Activated CD8-positive, alpha-beta memory T cell treated with anti-CD3 and anti-CD28 coated beads, Interleukin-2, amount 10 ng/mL, durations not matched to agents 7 days and 5 days (primary cell): ENCODE measurements at places on chromosomes 16 and 17. TPM values are rescaled to one million over a fixed set of nuclear protein-coding genes. Genes with fewer than 3 reads are reported as not detected.

Gene CTRB1
- total RNA-seq: not detected

Gene GJD3
- not detected for total RNA-seq

Gene PIK3R5
- 51.2 TPM for total RNA-seq

Gene CACNG3
- not detected for total RNA-seq

Gene TMEM114
- not detected for total RNA-seq

Gene SLC13A2
- not detected for total RNA-seq

Gene PRRT2
- total RNA-seq: 0.85 TPM

DNA sequence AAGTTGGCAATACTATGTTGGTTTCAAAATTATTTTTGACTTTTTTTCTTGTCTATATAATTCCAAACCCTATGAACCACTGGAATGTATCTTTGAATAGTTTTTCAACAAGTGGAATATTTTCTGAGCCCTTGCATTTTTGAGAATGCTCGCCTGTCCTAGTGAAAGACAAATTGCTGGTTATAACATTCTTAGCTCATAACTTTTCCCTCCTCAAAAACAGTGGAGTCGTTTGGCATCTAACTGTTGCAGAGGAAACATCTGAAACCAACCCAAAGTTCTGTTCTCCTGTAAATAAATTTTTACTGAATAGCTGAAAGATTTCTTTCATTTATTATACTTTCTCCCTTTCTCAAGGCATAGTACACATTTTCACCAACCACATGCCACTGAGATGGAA is 11.3 kb upstream of the COX10 start:
- H3K4me1 ChIP-seq: peaks cover 8% of the 10 kb centered on the region
- no peaks in the 10 kb centered on the region for H3K27me3 ChIP-seq

DNA sequence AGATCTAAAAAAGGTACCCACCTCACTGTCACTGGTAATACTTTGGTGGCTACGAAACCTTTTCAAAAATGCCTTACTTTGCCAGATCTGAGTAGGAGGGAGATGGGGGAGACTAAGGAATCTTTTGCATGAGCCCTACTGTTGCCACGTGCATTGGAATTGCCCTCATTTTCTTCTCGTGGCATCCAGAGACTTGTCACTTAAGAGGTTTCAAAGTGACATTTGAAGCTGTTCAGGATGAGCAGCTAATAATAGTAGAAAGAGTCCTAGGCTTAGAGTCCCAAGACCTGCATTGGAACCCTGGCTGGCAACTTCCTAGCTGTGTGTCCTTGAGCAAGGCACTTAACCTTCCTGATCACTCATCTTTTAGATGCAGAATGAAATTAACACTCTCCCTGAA is 43.5 kb downstream of the GPRC5B start:
- peaks cover 5% of the 10 kb centered on the region for H3K27me3 ChIP-seq
- DNase-seq: no peak
- no peak overlapping the region for H3K4me3 ChIP-seq
- H3K4me1 ChIP-seq: no peaks in the 10 kb centered on the region

DNA sequence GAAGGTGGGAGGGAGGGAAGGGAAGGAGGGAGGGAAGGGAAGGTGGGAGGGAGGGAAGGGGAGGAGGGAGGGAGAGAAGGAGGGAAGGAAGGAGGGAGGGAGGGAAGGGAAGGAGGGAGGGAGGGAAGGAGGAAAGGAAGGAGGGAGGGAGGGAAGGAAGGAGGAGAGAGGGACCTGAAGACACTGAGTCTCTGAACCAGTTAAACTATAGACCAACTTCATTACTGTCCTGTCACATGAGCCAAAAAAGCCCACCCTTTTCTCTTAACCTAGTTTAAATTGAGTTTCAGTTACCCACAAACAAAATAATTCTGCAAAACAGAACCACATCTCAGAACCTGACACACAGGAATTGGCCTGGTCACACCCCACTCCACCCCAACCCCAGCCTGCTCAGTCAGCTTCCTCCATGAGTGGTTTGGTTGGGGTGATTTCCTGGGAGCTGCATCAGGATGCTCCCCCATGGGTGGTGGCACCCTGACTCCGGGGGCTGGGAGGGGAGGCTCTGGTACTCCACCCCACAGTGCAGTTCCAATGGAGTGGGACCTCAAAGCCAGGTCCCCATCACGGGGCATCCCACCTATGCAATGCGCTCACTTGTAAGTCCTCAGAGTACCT is 4.7 kb upstream of the PRR29 start:
- no peak overlapping the region for H3K4me3 ChIP-seq
- H3K27ac ChIP-seq: peak overlapping the region; percentile 66

DNA sequence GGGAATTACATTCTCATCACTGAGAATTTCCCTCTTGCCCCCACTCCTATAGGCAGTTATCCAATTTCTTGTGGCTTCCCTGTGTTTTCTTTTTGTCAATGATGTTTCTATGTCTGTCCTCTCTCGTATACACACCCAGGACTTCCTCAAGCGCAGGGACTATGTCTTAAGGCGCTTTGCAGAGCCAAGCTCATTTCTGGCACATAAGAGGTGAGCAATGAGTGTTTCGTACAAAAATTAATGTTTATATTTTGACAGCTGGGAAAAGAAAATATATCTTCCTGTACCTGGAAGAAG is 947 bp downstream of the DDX42 start:
- H3K27me3 ChIP-seq: no peaks in the 10 kb centered on the region
- peak overlapping the region; percentile 97 for H3K4me3 ChIP-seq
- peak; percentile 45 for DNase-seq
- H3K4me1 ChIP-seq: peaks cover 53% of the 10 kb centered on the region

DNA sequence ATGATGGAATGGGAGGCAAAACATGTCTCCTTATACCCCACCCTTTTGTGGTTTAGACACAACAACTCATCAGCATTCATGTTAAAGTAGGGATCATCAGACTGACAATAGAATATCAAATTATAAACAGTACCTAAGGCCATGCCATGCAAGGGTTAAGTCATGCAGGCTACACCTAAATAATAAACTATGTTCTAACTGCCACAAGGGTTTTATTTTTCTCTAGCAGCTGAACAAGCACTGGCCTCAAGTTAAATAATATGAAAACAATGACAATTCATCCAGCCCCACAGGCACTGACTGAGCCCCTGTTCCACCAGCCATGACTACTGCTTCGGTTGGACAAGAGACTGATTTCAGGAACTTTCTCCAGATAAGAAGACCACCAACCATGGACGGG is 164.5 kb upstream of the PIRT start:
- no peaks in the 10 kb centered on the region for H3K36me3 ChIP-seq
- no peaks in the 10 kb centered on the region for H3K4me1 ChIP-seq
- no peak overlapping the region for H3K4me3 ChIP-seq
- no peak overlapping the region for H3K27ac ChIP-seq
- DNase-seq: no peak
- no peaks in the 10 kb centered on the region for H3K27me3 ChIP-seq

DNA sequence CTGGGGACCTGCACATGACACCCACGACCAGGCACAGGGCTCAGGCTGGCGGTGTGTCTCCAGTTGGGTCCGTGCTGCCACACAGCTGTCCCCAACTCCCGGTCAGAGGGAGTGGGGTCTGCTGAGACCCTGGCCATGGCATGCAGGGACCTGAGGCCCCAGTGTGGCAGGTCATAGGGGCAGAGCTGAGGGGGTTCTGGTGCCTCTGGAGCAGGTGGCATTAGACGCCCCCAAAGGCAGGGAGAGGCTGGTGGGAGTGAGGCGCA is 4.2 kb downstream of the NUBP2 start:
- peaks cover 12% of the 10 kb centered on the region for H3K4me1 ChIP-seq
- H3K27ac ChIP-seq: no peak overlapping the region
- H3K4me3 ChIP-seq: no peak overlapping the region
- no peaks in the 10 kb centered on the region for H3K36me3 ChIP-seq
